ENCODE measurements at places on chromosomes 5 and 9.

- no peak for DNase-seq
Measured at GRCh38 chr5:60493372-60493771, 206.6 kb downstream of the DEPDC1B start.

DNA sequence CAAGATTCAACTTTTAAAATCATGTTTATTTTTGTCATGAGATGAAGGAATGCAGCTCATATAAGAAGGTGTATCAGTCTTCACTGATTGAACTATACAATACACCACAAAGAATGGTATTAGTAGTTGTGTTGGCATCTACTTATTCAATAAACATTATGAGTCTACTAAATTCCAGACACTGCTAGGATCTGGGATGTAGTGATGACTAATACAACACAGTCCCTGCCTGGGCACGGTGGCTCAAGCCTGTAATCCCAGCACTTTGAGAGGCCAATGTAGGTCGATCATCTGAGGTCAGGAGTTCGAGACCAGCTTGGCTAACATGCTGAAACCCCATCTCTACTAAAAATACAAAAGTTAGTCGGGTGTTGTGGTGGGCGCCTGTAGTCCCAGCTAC lies 171.4 kb upstream of the NFIB start:
- no peak for DNase-seq

DNA sequence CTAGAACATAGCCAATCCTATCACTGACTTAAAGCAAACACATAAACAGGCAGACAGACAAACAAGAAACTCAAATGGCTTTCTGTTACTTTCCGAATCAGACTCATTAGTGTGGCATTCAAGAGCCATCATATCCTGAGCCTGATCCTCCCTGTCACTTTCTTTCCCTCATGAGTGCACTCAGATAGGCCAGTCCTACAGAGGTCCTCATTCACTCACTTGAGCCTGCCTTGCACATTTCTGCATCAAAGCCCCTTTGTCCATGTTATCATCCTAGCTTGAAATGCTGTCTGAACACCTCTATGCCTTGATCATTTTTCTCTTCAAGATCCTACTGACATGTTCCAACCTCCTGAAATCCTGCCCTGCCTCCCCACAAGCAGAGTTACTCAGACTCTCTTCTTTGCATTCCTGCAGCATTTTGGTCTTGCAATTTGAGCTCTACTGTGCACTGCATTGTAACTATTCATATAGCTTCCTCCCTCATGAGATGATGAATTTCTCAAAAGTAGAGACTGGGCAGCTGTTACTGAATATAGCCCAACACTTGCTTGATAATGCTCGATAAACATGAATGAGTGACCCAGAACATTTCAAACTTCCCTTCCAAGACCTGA lies 126.9 kb downstream of the PALM2AKAP2 start:
- DNase-seq = no peak

DNA sequence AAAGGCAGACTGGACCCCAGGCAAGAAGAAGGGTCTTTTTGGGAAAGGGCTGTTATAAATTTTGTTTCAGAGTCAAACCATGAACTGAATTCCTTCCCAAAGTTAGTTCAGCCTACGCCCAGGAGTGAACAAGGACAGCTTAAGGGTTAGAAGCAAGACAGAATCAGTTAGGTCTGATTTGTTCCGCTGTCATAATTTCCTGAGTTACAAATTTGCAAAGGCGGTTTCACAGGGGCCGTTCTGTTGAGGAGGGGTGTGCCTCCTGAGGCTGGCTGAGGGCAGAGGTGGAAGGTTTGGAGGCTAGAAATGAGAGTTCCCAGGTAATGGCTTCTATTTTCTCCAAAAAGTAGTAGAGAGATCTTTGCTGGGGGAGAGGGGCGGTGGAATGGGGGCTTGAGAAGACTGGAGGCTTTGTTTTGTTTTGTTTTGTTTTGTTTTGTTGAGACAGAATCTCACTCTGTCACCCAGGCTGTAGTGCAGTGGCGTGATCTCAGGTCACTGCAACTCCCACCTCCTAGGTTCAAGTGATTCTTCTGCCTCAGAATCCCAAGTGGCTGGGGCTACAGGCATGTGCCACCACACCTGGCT lies 4.1 kb upstream of the CERCAM start:
- DNase-seq = no peak

DNA sequence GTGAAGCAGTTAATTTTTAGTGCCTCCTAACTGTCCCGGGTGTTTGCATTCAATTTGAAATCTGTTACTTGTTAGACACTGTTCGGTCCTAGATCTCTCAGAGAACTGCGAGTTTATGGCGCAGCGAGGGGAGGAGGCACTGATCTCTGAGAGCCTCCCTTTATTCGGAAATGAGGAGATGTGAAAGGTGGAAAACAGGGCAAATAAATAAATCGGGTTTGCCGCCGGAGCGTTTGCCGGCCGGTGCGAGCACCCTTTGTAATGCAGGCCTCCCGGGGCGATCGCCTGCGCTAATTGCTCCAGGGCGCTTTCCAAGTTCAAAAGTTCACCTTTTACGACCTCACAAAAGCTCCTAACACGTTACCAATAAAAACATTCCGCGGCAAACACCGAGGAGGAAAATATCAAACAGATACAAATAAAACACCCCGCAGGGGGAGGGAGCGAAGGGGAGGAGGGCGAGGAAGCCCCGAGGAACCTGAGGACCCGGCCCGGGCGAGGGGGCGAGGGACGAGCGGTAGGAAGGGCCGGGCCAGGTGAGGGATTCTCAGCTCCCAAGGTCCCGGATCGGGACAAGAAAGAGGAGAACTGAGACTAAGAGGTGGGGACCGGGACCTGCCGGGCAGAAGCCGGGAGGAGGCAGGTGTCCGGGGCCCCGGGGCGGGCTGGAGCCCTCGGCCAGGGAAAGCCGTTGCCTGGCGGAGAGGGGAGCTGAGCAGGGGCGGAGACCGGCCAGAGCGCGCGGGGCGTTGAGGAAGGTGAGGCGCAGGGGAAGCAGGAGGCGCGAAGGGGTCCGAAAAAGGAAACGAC lies 1.4 kb downstream of the NR6A1 start:
- no peak for DNase-seq

DNA sequence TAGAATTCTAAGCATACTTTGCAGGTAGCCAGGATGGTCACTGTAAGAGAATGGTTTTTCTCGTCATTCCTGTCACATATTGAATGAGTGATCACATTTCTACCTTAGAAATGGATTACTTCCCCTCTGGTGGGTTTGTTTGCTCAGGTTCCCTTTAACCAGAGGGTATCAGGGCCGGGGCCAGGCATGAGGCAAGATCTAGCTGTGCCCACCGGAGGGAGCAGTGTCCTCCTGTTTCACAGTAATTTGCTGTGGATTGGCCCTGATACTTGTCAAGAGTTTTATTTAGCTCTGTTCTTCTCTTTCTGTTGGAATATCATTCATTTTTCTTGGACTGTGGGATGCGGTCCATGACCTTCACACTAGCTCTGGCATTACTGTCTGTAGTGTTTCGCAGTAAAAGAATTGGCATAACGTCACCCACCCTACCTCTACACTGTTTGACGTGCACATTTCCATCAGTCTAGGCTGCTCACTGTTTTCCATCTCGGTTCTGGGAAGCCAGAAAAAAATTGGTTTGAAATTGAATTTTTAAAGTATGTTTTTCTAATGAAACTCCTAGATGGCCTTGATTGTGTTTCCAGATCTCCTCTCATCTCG lies 42.4 kb upstream of the ZBED3 start:
- no peak for DNase-seq

DNA sequence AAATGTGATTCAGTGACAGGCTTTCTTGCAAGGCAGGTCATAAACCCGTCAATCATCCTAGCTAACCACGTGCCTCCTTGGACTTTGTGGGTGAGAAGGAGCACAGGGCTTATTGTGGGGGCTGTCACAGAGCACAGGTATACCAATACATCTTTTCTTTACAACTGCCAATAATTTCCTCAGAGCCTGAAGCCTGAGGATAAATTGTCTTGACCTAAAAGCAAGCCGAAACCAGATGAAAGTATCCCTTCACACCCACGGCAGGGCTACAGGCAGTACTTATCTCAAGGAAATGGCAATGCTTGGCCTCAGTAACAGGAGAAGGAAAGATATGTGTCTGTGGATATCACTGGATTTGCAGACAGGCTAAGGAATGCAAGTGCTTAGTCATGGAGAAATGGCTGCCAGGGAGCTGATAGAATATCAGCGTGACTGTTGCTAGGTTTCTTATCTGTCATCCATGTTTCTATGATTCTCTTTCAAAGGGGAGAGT lies 90.3 kb upstream of the ZNF366 start:
- DNase-seq = no peak

GRCh38 chr5:80077051-80077714 lies 42.0 kb downstream of the THBS4 start:
- no peak for DNase-seq

GRCh38 chr9:35757226-35757891 lies 3.3 kb upstream of the MSMP start:
- DNase-seq = peak; percentile 77

- no peak for DNase-seq
Measured at GRCh38 chr5:127400946-127401670, 110.5 kb downstream of the MEGF10 start.

DNA sequence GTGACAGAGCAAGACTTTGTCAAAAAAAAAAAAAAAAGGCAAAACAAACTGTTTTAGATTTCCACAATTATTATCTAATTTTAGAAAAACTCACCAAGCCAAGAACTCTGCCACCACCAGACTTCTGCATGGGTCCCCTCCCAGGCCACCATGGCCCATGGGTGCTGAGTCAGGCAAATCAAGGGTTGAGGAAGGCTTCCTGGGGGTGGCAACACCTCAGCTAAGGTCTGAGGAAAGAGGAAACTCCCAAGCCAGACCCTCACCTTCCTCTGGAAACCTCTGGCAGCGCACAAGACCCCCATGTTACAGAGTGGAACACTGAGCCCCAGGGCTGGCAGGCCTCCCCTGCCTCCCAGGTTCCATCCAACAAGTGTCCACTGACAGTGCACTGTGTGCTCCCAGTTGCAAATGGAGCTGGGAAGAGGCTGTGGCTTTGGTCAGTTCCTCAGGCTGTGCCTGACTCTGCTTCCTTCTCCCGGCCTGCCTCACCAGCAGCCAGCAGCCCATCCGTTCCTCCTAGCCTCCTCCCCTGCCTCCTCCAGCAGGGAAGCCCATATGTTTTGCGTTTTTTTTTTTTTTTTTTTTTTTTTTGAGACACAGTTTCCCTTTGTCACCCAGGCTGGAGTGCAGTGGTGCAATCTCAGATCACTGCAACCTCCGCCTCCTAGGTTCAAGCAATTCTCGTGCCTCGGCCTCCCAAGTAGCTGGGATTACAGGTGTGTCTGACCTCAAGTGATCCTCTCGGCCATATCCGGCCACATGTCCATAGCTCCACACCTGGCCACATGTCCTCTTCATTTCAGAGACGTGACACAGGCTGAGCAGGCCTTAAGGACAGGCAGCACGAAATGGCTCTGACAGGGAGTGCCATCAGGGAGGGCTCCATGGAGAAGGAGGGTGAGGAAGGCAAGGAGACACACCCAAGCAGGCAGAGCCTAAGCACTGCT lies 3.5 kb upstream of the SUSD3 start:
- no peak for DNase-seq

- no peak for DNase-seq
Measured at GRCh38 chr9:121582641-121583040, 68.8 kb upstream of the DAB2IP start.

- no peak for DNase-seq
Measured at GRCh38 chr5:35304291-35304690, 74.0 kb upstream of the PRLR start.

- DNase-seq = no peak
Measured at GRCh38 chr9:129121483-129121882, 10.3 kb downstream of the PTPA start.

DNA sequence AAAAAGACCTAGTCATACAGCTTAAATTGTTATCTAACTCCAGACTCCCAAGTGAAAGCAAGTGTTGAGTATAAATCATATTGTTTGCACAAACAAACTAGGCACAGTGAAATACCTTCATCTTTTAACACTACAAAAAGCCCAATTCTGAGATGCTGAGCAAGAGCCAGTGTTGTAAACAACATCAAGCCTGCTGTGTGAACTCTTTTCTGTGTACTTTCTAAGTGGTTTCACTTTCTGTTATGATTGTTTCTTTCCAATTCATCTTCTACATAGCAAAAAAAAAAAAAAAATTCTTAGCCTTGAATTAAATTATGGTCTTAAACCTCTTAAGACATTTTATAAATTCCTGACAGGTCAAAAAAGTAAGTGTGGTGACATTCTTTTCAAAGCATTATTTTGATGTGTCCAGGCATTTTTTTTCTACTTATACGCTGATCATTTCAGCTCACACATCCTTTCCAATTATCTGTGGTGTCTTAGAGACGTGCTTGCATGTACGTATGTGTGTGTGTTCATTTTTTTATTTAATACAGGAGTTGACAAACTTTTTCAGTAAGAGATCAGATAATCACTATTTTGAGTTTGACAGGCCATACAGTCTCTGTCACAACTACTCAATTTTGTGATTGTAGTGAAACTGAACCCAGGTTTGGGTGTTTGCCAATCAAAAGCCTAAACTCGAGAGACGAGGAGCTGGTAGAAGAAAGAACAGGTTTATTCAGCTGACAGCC lies 556.1 kb downstream of the CDH9 start:
- DNase-seq = no peak

DNA sequence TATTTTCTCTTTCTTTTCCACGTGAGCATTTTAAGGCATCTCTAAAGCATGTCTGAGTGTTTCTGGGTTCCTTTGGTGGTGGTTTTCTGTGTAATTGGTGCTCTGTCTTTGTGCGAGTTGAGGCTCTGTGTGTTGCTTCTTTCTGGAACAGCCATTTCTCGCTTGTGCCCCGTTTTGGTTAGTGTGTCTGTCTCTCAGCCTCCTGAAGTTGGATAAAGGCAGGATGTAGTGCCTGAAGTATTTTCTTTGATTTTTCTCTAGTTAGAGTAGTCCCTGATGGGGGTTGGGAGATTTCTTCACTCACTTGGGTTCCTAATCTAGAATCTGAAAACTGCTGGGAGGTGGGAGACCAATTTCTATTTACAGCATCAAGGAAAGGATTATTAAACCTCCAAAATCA lies 129.7 kb upstream of the TMEM161B start:
- DNase-seq = no peak

DNA sequence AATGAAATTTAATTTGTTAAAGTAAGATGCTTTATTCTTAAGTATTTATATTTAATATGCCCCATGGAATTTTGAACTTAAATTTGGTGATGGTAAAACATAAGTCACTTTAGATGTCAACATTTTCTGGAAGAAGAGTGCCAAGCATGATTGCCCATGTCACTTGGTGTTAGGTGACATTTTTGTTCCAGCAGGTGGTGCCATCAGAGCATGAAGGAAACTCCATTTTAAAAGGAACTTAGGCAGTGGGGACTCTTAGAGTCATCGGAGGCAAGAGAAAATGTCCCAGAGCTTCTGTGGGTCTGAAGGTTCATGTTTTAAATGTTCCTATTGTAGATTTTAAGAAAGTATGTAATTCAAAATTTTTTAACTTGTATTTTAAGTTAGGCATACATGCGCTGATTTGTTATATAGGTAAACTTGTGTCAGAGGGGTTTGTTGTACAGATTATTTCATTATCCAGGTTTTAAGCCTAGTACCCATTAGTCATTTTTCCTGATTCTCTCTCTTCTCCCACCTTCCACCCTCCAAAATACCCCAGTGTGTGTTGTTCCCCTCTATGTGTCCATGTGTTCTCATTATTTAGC lies 789.3 kb downstream of the SEMA5A start:
- no peak for DNase-seq
